ENCODE measurements at places on chromosomes 6 and 20. TPM values are rescaled to one million over a fixed set of nuclear protein-coding genes. Genes with fewer than 3 reads are reported as not detected.

FAM162B gene
- not detected for polyA plus RNA-seq

TAAR5 gene
- polyA plus RNA-seq = not detected

ADGRF5 gene
- not detected for polyA plus RNA-seq

HLA-DQA2 gene
- polyA plus RNA-seq = not detected

VWA7 gene
- 2.5 TPM for polyA plus RNA-seq

HLA-DRB1 gene
- polyA plus RNA-seq = 6.9 TPM

TREM1 gene
- polyA plus RNA-seq = not detected

TRDN gene
- polyA plus RNA-seq = not detected

OR12D3 gene
- polyA plus RNA-seq = not detected

CGA gene
- not detected for polyA plus RNA-seq

BPIFB4 gene
- polyA plus RNA-seq = not detected

ZBTB12 gene
- not detected for polyA plus RNA-seq

WFDC2 gene
- not detected for polyA plus RNA-seq

FKBP1C gene
- polyA plus RNA-seq = 0.13 TPM

SOX18 gene
- not detected for polyA plus RNA-seq

DNAH8 gene
- not detected for polyA plus RNA-seq

GPLD1 gene
- 0.30 TPM for polyA plus RNA-seq

GPR63 gene
- 0.10 TPM for polyA plus RNA-seq

UBD gene
- polyA plus RNA-seq = not detected

PGK2 gene
- not detected for polyA plus RNA-seq

PPT2 gene
- 3.8 TPM for polyA plus RNA-seq

HCK gene
- polyA plus RNA-seq = 0.48 TPM

ETV7 gene
- polyA plus RNA-seq = 0.67 TPM

RNF182 gene
- not detected for polyA plus RNA-seq

CDSN gene
- polyA plus RNA-seq = not detected

HLA-DRB5 gene
- 14.2 TPM for polyA plus RNA-seq

FABP7 gene
- polyA plus RNA-seq = not detected

PTGIS gene
- polyA plus RNA-seq = not detected

PRDM1 gene
- 97.0 TPM for polyA plus RNA-seq

RHAG gene
- polyA plus RNA-seq = not detected

TSBP1 gene
- polyA plus RNA-seq = not detected

BTNL2 gene
- polyA plus RNA-seq = not detected

FAM50B gene
- polyA plus RNA-seq = 19.4 TPM

WASF1 gene
- 0.09 TPM for polyA plus RNA-seq

ID1 gene
- 0.49 TPM for polyA plus RNA-seq

CFB gene
- not detected for polyA plus RNA-seq
